ENCODE measurements at places on chromosomes 6 and 20.

DNA sequence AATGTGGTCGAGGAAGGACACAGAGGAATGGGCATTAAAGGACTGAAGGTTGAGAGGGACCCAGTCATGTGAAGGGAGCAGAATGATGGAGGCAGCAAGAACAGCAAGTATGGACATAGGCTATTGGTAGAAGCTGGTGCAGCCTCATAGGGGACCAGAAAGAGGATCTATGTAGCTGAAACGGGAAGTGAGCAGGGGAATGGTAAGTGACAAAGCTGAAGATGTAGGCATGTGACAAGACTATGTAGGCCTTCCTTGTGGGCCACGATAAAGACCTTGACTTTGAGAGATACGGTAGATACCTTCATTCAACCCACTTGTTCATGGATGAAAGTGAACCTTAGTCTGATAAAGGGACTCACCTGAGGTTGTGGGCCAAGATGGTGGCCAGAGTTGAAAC is 3.5 kb downstream of the CTNNBL1 start:
- no peak for DNase-seq

DNA sequence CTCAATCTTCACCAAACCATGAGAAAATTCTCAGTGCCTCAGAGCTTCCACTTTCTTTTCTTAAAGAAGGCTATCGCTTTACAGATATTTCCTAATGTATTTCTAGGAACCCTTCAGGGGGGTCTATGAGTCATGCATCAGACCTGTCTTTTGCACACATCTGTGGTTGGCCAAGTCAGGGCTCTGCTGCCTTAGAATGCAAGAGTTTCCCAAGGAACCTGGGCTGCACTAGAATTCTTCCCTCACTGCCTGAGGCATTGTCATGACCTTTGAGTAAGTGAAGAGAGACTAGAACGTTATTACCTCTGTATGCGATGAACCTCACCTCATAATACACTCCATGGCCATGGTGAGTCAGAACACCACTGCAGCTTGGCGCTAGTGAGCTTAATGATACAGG is 365.0 kb upstream of the ID4 start:
- DNase-seq = no peak

DNA sequence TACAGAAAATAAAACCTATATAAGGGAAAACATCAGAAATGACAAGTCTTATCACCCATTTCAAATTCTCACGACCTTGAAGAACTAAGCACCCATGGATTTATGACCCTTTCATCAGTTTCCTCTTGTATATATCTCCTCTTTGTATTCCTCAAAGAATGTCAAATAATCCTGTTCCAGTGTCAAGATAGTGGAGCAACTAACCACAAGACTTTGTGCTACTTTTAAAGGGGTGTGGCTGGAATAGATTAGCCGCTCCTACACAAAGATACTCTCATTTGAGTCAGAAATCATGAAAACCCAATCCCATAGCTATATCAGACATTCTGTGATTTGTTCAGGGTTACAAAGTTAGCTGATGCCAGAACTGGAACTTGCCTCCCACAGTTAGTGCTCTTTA is 6.6 kb downstream of the REPS1 start:
- DNase-seq = no peak

- DNase-seq = no peak
These were observed 25.8 kb downstream of the SERPINB9 start for GRCh38 chr6:2877057-2877882.

DNA sequence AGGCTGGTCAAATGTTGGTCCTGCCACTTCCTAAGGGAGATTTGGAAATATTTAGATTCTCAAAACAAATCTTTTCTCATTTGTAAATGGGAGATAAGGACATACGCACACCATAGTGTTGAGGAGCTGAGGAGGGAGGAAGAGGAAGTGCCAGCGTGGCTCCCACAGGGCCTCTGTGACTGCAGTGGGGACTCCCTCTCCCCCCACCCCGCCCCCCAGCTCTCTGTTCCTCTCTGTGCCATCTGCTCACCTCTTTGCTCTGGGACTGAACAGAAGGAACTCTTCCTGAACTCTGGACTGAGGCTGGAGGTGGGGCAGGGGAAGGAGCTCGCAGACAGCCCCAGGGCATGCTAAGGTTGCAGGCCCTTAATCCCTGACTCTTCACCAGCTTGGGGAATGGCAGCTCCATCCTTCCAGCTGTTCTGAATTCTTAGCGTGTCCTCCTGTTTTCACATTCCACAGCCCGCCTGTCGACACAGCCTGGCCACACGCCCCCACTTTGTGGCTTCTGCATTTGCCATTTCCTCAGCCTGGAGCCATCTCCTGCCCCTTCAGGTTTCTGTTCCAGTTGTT is 11.4 kb downstream of the DDX27 start:
- no peak for DNase-seq

- DNase-seq = peak; percentile 74
These were observed 29.0 kb upstream of the EEF1E1 start for GRCh38 chr6:8131265-8131897.

- DNase-seq = no peak
These were observed 174.5 kb downstream of the MRPL14 start for GRCh38 chr6:43952746-43953145.

- DNase-seq = no peak
These were observed 84.3 kb upstream of the FOXO3 start for GRCh38 chr6:108476376-108476775.

DNA sequence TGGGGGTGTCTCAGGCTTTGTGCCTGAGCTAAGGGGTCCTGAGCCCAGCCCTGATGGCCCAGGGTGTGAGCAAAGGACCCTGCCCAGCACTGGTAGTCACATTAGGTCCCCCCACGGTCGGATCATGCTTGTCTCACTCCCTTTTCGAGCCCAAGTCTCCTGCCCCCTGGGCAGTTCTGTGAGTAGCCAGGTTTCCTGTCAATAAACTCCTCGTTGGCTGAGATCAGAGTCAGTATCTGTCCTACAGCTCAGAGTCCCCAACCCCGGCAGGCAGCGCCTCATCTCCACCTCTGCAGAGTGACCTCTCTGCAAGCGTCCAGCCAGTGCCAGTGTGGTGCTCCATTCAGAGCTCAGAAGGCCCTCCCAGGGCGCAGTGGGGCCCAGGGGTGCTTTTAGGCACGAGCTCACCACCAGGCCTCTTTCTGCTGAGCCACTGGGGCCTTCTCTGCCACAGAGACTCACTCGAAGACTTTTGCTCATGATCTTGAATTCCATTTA is 93.7 kb upstream of the PMEPA1 start:
- DNase-seq = no peak

DNA sequence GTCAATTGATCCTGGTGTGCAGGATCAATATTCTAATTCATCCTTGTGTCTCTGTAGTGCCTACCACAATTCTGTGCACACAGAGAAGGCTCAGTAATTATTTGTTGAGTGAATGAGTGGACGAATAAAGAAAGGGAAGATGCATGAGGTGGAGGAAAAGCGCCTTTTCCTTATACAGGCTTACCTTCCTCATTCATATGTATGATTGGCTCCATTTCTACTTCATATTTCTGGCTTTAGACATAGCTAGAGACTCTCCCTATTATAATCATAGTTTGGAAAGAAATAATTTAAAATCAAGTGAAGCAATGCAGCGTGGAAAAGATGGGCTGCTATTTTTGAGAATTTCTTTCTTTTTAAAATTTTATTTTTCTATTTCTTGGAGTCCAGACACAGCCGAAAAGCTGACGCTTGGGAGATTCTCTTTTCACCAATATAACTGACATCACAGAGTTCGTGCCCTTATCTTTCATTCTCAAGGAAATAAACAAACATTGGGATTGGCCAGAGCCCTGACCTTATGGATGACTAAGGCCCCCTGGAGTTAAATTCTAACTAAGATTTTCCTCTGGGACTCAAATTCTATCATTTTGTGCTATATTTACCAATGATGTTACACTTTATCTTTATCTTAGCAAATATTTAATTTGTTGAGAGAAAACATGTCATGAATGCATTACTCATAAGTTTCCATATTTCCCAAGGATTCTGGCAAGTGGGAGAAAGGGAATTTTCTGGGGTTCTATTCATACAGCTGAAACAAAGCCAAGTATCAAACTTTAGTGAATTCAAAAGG is 48.1 kb downstream of the PRL start:
- DNase-seq = no peak

DNA sequence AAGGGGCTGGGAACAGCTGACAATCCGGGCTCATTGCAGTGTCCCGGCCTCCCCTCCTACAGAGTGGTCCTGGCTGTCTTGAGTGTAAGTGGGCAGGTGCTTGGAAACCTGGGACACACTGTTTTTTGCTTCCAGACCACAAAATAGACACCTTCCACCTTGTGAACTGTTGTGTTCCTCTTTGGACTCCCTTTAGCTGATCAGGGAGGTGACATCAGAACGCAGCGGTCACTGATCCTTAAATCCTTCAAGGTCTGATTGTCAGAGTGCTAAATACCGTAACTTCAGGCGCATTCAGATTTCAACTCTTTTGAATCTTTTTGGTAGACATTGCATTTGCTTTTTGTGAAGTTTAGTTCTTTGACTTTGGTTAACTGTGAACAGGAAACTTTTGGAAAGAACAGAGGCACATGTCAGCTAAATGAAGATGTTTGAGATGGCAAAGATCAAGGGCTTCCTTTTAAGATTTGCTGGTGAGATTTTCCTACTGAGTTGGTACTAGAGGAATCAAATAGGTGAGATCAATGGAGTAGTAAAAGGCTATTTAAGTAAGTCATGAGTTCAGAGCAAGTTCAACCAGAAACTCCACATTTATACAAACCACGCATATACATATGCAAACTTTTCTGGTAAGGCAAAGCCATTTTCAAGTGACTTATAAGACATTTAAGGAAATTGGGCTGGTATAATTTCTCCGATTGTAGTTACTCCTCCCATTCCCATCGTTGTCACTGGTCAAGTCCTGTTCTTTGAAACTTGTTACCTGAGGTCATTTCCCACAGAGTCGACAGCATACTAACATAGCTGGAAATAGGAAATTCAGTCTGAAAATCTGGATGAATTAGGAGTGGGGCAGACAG is 6.3 kb downstream of the PPP1R3G start:
- no peak for DNase-seq

GRCh38 chr6:34696189-34696738 is 303 bp downstream of the ILRUN start:
- DNase-seq = no peak

DNA sequence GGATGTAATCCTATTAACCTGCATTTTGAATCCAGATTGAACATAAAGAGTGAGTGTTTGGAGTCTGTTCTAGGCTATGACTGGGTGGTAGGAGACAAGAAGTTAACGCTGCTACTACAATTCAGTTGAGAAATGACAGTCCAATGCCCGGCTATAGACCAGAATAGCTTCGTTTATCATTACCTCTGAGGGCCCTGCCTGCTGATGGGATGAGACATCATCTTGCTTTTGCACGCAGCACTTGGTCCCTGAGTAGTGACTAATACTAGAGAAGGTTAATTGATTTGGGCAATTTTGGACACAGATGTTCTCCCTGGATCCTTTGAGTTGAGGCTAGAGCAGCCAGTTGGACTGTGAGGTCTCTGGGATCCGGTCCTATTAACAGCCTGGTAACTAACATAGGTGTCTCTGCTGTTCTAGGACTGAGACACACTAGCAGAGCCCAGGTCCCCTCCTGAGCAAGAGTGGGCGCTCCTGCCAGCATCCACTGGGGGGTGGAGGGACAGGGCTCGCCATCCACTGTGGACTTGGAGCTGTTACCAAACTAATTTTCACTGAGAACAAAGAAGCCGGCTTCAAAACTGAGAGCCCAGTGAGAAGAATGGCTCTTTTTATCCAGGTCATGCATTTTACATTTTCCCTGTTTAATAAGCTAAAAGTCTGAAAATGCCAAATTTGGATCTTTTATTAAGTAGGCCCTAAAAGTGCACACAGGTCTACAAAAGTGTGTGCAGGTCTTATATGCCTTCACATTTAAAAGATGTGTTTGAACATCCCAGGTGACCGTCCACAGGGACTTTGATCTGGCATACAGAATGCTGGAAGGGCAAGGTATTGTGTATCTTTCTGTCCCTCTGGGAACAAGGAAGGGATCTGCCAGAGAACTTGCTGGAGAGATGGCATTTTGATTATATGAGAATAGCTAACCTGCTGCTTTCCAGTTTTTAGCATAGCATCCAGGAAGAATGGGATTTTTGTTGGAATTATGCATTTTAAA is 212.5 kb downstream of the CDH4 start:
- no peak for DNase-seq

DNA sequence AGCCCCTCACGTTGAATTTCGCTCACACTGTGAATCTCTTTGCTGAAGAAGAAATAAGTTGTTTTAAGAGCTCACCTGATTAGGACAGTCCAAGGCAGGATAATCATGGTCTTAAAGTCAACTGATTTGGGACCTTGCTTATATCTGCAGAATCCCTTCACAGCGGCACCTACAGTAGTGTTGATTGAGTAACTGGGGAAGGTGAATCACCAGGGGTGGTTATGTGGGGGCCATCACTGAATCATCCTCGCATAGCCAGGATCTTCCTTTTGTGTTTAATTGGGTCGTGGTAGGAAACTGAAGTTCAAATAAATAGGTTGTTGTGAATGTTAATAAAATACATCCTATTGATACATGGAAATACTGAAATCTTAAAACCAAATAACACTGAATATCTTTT is 20.2 kb upstream of the MICA start:
- no peak for DNase-seq

GRCh38 chr6:132567566-132567965 is 2.6 kb upstream of the TAAR6 start:
- DNase-seq = no peak

DNA sequence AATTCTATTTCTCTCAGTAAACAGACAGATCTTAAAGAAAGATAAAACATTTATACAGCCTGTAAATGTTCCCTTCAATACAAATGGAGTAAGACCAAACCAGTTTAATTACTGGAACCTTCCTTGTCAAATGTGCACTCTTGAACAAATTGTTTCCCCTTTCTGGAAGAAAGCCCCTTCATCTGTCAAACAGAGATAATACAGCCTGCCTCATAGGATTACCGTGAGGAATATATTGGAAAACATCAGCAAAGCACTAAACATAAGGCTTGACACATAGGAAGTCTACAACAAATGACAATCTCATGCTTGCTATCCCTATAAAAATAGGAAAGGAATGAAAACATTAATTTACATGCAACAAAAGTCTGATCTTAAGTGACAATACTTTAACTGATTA is 173.8 kb downstream of the PTPRK start:
- no peak for DNase-seq

DNA sequence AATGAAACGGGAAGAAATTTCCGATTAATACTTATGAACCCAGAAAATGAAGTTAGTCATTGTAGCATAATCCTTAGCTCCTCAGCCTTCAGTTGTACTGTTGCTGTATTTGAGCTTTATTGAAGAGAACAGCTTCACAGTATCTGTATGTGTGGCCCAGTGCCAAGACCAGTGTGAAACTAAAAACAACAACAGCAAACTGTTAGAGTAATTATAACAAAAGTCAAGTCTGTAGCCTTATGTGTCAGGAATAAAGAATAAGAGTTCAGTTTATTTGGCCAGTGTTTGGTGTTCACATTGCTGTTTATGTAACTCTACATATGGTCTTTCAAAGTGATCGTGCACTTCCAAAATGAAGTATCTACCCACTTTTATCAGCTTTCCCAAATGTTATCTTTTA is 70.9 kb downstream of the ARID1B start:
- DNase-seq = no peak

- DNase-seq = no peak
These were observed 197.4 kb upstream of the KCNG1 start for GRCh38 chr20:51220293-51220706.

GRCh38 chr20:35276408-35276807 is 1.5 kb downstream of the MMP24OS start:
- DNase-seq = no peak

Data from SHP77 (cell line).